ENCODE measurements at places on chromosomes 1 and 21. TPM values are rescaled to one million over a fixed set of nuclear protein-coding genes. Genes with fewer than 3 reads are reported as not detected.

- no peak for DNase-seq
Measured at GRCh38 chr1:89975540-89976125, 19.3 kb upstream of the ZNF326 start.

DNA sequence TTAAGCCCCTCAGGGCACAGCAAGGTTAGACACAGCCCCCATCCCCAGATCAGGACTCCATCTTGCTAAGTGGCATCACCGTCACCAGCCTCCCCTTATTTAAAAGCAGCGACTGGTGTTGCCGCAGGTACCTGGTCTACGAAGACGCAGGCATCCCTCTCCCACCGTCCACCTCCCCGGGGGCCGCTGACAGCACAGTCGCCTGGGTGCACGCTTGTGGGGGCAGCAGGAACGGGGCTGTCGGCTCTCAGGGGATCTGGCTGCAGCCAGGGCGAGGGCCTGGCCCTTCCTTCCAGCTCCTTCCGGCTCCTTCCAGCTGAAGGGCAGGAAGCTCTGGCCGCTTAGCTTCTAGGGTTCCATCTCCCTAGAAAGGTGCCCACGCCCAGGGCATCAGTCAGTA lies 17.6 kb upstream of the CCDC27 start:
- no peak for DNase-seq

DNA sequence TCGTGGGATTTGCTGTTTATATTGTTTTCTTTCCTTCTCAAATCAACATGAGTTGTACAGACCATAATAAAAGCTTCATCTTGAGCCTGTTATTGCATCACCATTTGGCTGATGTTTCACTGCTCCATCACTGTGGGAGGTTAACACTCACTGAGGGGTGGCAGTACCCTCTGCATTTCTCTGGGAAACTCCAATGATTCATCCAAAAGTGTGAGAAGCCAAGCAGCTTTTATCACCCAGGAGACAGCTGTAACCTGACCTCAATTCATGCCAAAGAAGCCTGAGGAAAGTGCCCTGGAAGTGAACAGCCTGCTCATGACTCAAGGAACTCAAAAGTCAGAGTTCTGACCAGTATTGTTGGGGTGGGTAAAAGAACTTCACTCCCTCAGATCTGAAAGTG lies 84.1 kb downstream of the GPR88 start:
- DNase-seq: no peak

DNA sequence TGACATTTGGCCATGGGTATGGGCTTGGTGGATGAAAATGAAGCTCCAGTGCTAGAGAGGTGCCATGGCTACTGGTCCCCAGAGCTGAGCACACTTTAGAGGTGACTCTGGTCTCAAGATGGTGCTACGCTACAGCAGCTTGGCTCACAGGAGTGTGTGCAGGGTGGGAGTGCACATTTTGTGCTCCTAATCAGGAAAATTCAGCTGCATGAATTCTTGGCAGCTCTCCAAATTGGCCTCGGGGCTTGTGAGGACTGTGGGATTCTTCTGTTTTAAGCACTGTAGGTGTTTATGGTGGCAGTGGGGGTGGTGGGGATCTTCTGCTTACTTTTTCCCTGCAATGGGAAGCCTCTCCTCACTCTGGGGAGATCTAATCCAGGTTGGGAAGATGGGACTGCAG lies 17.3 kb upstream of the TIPRL start:
- no peak for DNase-seq

AJAP1 gene
- total RNA-seq: 0.09 TPM

IVNS1ABP gene
- 138 TPM for total RNA-seq

GRCh38 chr1:202624781-202625108 lies 85.5 kb downstream of the SYT2 start:
- DNase-seq: no peak

DNA sequence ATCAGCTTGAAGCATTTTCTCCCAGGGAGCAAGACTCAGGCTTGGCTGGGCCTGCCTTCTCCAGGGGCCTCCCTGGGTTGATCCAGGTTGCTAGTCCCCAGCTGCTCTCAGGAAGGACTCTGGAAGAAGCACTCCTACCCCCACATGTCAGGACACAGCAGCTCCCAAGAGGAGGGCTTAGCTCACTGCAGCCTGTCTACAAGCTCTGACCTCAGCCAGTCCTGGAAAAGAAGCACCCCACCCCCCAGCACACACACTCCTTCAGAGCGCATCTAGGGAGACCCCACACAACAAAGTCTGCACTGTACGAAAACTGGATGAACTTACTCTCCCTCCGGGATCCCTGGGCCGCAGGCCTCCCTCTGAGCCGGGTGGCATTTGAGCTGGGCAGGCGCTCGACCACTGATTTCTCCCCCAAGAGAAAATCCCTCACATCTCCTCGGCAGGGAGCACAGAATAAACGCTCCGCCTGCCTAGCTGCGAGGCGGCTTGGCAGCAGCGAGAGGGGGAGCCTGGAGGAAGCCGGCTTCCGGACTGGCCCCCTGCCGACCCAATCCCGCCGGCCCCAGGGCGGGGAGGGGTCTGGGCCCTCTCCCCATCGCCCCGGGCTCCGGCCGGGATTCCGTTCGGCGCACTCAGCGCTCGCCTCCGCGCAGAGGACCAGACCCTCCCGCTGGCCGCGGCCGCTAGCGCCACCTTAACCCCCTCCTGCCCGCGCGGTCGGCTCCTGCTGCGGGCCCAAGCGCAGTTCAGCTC lies at the start of gene KCNA2:
KCNA2 (minus strand) TSS at position 458 of the 756 bp plus-strand sequence. CDS start 1,576 bp downstream, outside the sequence.
- no peak for DNase-seq

DNA sequence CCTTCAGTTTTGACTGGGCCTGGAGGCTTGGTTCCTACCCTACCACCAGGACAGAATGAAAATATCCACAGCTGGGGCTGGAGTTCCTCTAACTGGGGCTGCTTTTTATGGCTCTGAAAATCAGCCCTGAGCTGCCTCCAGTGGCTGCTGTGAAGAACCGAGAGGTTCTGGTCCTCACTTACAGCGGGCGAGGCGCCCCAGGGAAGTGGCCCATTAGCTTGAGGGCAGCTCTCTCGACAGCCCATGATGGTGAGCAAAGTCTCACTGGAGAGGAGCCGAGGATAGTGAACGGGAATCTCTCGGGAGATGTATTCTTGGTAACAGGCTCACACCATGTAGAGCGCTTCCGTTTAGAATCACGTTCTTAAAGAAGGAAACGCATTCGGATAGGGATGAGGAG lies 459.7 kb downstream of the KIF26B start:
- no peak for DNase-seq

SYNC gene
- total RNA-seq: 14.3 TPM

DNA sequence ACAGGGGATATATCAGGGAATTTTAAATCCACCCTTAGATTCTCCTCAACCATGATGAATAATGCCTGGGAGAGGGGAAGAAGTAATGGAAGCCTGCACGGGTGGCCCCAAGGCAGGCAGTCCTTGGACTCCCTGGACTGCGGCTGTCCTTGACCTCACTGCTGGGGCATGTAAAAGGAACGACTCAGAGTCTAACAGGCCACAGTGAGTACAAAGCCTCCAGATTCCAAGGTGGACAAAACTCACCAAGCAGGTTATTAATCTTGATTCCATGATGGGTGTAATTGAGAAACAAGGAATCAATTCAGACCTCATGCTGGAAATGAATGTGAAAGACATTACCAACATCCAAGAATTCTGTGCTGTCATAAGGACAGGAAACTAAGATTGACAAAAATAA lies 13.0 kb upstream of the ARHGAP29 start:
- no peak for DNase-seq

DNA sequence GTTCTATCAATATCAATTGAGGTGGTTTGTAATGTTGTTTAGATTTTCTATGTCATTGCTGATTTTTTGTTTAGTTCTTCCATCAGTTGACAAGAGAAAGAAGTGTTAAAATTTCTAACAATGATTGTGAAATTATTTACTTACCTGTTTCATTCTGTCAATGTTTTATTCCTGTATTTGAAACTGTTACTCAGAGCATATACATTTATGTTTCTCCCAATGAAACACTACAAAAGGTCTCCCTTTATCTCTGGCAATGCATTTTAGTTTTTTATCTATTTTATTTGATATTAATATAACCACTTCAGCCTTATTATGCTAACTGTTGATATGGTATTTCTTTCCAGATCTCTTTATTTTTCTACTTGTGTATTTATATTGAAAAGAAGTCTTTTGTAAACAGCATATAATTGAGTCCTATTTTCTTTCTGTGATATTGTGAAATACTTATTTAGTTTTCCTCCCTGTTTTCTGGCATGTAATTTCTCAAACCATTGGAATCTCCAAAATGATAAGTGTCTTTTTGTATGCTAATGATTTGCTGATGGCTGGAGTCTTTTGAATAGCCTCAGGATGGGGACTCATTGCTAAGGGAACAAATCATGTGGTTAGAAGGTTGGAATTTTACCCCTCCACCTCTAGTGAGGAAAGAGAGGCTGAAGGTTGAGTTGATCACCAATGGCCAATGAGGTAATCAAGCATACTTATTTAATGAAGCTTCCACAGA lies 122.0 kb downstream of the ADSS2 start:
- no peak for DNase-seq

DNA sequence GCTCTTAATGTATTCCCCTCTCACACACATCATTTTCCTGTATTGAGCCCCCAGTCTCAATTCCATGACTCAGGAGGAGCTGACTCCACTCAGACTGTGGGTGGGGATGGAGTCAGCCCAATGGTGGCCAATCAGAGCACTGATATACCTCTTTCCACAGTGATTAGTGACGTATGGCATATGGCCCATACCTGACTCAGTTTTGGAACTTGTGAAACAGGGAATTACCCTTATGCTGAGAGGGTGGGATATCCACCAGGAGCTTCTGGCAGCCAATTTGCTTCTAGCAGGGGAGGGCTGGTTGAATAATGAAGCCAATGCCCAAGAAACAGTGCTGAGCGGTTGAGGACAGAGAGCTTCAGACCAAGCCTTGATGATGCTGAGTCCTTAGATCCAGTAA lies 86.4 kb upstream of the SPATA6 start:
- no peak for DNase-seq

TCEANC2 gene
- total RNA-seq: 6.0 TPM

Measured in mucosa of descending colon (tissue), 3 donors.